ENCODE measurements at places on chromosomes 6 and 20. TPM values are rescaled to one million over a fixed set of nuclear protein-coding genes. Genes with fewer than 3 reads are reported as not detected.

The SOBP gene
- 8.7 TPM for total RNA-seq

- no peak overlapping the region for H3K27ac ChIP-seq
- no peak for DNase-seq
- no peak overlapping the region for H3K4me3 ChIP-seq
- no peaks in the 10 kb centered on the region for H3K36me3 ChIP-seq
Measured at GRCh38 chr6:5995658-5995948, 11.1 kb downstream of the NRN1 start.

The ENPP1 gene
- 21.7 TPM for total RNA-seq

The NFATC2 gene
- 5.1 TPM for total RNA-seq

The BMP5 gene
- not detected for total RNA-seq

The PRL gene
- total RNA-seq, result not detected

The AIF1 gene
- total RNA-seq, result 16.3 TPM

DNA sequence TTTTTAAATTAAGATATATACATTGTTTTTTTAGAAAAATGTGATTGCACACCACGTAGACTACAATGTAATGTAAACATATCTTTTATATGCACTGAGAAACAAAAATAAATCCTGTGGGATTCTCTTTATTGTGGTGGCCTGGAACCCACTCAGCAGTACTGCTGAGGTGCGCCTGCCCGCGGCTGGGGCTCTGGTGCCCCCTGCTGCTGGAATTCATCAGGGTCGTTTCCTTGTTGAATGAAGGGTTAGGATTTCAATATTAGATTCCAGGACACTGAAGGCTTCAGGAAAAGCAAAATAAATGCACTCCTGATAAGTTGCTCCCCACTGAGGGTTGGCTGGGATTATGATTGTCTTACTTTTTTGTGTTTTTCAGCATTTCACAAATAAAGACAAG is 175.8 kb upstream of the GGTLC1 start:
- H3K27ac ChIP-seq, result no peak overlapping the region
- no peaks in the 10 kb centered on the region for H3K36me3 ChIP-seq
- no peaks in the 10 kb centered on the region for H3K27me3 ChIP-seq
- no peak overlapping the region for H3K4me3 ChIP-seq
- no peak for DNase-seq

Measured in ovary (tissue), 10 donors.